ENCODE measurements at places on chromosomes 6 and 20. TPM values are rescaled to one million over a fixed set of nuclear protein-coding genes. Genes with fewer than 3 reads are reported as not detected.

FAM217A gene
- not detected for total RNA-seq

CNKSR3 gene
- 6.5 TPM for total RNA-seq

TTLL9 gene
- total RNA-seq = not detected

MAP1LC3A gene
- 6.2 TPM for total RNA-seq

SNX3 gene
- 172 TPM for total RNA-seq

VSX1 gene
- not detected for total RNA-seq

BHLHE23 gene
- total RNA-seq = not detected

ABHD16B gene
- not detected for total RNA-seq

ARG1 gene
- under 0.01 TPM for total RNA-seq

CST2 gene
- not detected for total RNA-seq

CABLES2 gene
- 1.0 TPM for total RNA-seq

REPS1 gene
- 56.1 TPM for total RNA-seq

WFDC11 gene
- total RNA-seq = not detected

CUL9 gene
- 54.0 TPM for total RNA-seq

C2 gene
- 0.71 TPM for total RNA-seq

Data from nasal cavity respiratory epithelium epithelial cell of viscerocranial mucosa (primary cell).